ENCODE measurements at places on chromosomes 5 and 9. TPM values are rescaled to one million over a fixed set of nuclear protein-coding genes. Genes with fewer than 3 reads are reported as not detected.

The PCDHGA12 gene
- 3.5 TPM for total RNA-seq

The UBLCP1 gene
- total RNA-seq = 36.7 TPM

The SPINK7 gene
- total RNA-seq = not detected

The CDX1 gene
- not detected for total RNA-seq

The PFN3 gene
- not detected for total RNA-seq

The GTF3C5 gene
- total RNA-seq = 66.3 TPM

The CHSY3 gene
- total RNA-seq = 0.78 TPM

DNA sequence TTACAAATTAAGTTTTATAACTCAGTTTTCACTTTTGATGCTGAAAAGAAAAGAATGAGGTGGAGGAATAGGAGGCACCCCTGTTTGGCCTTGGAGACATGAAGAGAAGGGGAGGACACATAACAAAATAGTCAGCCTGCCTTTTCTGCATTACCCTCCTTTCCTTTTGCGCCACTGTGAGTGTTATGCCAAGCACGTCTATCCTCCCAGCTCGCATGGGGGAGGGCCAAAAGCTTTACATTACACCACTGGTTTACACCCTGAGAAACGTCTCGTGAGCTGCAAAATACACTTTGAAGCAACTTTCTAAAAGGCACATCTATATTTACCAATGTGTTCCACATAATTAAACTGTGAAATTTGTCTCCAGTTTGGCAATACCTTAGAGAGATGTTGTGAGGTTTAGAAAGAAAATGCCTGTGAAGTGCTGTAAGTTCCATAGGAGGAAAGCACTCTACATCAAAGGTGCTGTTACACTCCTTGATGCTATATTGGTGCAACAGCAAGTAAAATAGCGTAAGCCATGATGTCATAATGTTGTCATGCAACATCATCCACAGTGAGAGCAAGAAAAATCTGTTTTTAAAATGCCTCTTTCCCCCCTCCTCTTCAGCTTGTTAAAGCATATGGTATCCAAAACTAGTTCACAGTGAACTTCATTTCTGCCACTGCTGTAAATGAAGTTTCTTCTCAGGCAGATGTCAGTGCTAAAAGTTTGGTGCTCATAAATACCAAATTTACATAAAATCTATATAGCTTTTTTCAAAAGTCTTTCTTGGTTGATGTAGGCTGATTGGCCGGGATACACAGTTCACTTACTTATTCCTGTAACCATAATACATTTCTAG is 50.3 kb downstream of the CETN3 start:
- DNase-seq = no peak

- DNase-seq = peak; percentile 33
These were observed 346.9 kb downstream of the CDH9 start for GRCh38 chr5:26691486-26691885.

DNA sequence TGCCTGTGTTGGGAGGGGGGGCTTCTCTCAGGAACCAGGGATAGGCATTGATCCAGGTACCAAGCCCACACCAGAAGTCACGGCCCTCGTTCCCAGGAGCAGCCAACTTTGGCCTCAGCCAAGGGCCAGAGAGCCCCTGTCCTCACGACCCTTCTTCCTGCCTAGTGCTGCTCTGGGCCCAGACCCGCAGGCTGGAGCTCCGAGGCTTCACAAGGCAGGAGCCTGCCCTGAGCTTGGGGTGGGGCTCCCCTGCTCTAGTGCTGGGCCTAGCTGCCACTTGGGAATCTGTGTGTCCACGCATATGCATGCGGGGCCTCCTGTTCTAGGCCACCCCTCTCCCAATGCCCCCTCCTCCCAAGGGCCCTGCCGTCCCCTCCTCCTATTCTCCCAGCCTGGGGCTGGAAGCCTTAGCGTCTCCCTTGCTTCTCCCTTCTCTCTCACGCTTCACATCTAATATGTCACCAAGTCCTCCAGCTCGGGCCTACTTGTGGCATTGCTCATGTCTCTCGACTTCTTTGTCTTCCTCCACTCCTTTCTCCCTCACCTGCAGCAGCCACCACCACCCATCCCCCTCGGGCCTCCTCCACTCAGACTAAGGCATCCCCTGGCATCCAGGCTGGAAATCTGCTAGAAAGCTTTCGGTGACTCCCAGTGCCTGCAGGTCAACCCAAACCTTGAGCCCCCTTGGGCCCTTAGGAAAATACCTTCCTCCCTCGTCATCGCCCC is 3.4 kb downstream of the UNC5A start:
- DNase-seq = no peak

GRCh38 chr5:1222147-1222546 is 3.0 kb upstream of the SLC6A18 start:
- DNase-seq = no peak

DNA sequence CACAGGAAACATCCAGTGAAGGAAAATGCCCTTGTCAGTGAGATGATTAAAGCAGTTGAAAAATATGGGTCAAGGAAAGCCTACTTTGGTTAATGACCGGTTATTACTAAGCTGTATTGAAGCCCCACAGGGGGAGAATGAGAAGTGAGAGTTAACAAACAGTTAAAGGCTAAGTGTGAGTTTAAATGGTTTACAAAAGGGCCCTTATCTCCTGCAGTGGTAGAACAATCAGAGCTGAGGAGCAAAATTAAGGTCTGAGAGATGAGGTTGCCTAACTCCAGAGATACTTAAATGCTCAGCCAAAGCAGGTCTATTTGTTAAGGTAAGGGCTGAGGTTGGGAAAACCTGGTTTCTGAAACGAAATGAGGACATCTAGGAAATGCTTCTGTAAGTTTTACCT is 75.1 kb upstream of the FER start:
- DNase-seq = no peak

GRCh38 chr9:97556036-97556720 is 54.7 kb downstream of the TMOD1 start:
- no peak for DNase-seq

Measured in foreskin keratinocyte (primary cell).